ENCODE measurements at places on chromosomes 16 and 17.

GRCh38 chr16:82601989-82602640, 24.7 kb upstream of the CDH13 start:
- DNase-seq: no peak

DNA sequence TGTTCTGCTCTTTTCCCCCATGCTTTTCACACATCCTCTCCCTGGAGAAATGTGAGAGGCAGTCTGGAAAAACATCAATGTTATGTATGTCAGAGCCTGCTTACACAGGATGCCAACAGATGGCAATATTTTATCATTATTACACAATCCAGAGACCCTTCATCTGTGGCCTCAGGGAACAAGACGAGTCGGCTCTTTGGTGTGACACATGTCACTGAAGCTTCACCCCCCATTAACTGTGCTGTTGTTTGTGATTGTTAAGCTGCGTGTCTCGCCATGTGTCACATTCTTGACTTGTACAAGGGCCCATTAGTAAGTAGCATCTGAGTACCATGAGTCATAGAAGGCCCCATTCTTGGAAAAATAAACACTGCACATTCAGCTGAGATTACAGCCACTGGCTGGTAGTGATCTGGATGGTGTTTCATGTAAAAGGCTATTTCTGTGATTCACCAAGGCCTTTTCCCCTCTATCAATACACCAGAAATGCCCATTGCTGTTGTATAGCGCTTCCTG, 682.1 kb upstream of the SOX9 start:
- no peak for DNase-seq

- no peak for DNase-seq
These were observed 24.7 kb downstream of the CALB2 start for GRCh38 chr16:71383054-71383773.

GRCh38 chr16:69145658-69146057, 13.2 kb downstream of the UTP4 start:
- no peak for DNase-seq

DNA sequence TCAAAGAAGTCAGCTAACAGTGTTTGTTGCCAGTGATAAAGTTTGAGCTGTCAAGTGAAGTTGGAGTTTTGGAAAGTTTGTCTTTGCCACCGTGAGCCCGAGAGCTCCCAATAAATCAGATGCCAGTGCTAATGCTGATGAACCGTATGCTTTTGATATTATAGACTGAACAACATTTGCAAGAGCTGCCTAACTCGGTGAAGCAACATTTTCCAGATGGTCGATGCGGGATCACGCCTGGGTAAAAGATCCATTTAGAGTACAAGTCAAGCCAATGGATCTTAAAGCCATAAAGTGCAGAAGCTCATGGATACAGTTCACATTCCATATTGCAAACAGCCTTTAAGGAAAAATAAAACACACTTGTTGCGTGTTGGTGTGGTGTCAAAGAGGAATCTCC, 9.6 kb downstream of the BANP start:
- no peak for DNase-seq

DNA sequence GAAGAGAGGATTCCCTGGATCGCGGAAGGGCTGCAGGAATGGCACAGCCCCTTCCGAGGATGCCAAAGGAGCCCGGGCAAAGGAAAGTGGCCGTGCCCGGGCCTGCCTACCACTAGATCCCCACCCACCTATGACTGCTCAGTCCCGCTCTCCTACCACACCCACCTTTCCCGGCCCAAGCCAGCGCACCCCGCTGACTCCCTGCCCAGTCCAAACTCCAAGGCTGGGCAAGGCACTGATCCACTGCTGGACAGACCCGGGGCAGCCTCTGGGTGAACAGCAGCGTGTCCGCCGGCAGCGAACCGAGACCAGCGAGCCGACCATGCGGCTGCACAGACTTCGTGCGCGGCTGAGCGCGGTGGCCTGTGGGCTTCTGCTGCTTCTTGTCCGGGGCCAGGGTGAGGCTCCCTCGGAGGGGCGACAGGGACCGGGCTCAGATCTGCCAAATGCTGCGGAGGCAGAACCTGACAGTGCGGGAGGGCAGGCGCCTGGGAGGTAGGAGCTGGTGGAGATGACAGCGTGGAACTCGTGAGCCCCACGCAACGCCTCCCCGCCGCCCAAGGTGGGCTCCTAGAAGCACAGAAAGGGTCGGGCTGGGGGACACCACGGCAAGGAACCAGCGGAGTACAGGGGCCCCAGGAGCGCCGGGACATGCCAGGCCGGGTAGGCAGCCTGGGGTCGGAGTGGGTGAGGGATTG, at the start of gene CES2:
TSS of gene CES2 (plus strand) at position 203 of the 698 bp plus-strand sequence. CDS start at position 323, 120 bp downstream.
- DNase-seq: no peak

DNA sequence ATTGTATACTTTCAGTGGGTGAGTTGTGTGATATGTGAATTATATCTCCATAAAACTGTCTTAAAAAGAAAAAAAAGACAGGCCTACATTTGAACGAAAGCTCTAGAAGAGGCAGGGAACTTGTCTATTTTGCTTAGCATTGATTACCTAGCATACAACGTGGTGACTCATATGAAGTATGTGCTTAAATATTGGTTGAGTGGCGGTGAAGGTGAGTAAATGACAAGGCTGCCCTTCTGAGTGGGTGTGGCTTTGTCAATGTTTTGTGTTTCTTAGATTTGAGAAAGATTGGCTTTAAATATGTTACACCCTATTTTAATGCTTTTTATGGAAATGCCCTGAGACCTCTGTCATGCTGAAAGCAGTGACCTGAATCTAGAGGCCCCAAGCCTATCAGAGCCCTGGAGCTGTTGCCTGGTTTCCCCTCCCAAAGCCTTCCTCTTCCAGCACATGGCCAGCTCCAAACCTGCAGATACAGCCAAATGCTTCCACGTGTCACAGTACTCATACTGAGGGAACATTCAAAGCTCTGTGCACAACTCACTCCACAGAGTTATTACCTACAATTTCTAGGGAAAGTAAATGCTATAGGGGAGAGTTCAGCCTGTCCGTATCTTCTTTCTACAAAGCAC, 260.0 kb downstream of the PHKB start:
- DNase-seq: no peak

DNA sequence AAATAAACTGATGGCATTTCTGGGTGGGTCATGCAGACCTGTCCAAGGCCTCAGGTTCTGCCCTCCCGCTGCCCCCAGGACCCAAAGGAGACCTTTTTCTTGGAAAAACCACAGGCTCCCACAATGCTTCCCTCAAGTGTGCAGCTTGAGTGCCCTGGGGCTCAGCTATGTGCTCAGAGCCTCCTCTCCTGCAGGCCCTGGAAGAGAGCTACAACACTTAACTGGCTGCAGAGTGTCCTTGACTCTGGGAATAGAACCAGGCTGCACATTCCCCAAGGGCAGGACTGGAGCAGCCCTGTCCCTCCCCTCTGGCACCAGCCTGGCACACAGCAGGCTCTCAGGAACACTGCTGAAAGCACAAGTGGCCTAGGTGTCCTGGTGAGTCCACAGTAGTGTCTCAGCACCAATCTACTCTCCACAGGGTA, 4.8 kb upstream of the SREBF1 start:
- DNase-seq: no peak

DNA sequence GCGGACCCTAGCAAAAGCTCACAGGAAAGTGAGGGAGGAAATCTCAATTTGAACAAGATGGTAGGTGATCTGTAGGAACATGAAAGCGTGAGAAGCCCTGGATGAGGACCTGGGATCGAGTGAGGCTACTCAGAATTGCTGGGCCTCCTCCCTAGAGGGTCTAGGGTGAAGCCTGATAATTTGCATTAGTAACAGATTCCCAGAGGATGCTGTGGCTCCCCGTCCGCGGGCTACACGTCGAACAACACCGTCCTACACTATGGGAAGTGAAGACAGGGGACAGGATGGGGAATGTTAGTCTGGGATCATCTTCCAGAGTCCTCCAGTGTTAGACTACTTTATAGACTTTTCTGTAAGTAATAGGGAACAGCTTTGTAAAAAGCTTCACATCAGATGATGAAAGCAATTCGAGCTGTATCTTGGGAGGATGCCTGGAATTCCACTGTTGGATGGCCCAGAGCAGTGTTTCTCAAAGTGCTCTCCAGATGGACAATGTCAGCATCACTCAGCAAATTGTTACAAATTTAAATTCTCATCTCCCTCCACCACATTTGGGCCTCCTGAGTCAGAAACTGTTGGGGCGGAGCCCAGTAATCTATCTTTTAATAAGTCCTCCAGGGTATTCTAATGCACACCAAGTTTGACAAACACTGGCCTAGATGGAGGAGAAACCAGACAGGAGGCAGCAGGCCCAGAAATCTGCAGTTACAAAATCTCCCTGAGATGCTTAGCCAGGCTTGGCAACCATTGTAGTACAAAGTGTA, 6.5 kb downstream of the FNDC8 start:
- DNase-seq: no peak

DNA sequence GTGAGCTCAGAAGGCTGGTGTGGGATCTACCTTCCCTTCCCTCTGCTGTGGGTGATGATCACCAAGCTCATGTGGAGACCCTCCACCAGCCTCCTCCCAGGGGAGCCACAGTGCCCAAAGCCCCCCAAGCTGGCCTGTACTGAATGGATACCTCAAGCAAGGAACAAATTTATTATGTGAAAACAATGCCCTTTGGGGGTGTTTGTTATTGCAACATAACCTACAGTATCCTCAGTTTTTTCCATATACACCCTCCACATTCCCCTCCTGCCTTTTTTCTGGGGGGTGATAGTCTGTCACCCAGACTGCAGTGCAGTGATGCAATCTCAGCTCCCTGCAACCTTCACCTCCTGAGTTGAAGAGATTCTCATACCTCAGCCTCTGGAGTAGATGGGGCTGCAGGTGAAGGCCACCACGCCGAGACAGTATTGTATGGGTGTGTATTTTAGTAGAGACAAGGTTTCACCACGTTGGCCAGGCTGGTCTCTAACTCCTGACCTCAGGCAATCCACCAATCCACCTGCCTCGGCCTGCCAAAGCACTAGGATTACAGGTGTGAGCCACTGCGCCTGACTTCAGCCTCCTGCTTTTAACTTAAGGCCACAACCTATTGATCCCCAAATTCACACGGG, 215.9 kb downstream of the CPPED1 start:
- DNase-seq: no peak

GRCh38 chr16:87706278-87707000, 59.3 kb downstream of the KLHDC4 start:
- DNase-seq: no peak

DNA sequence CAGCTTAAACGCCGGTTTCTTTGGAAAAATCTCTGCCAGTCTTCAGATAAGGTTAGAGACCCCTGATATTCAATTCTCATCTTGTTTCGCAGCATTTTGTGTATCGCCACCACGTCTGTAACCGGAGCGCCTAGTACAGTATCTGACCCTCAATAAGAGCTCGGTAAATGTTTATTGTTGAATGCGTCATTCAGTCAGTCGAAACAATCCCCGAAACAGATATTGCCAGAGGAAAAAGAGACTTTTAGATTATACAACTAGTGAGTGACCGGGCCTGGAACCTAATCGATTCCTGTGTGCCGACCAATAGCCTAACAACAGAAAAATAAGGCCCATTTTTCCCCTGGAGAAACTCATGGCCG, 626 bp downstream of the PELP1 start:
- no peak for DNase-seq

- no peak for DNase-seq
These were observed 580 bp downstream of the BCAR1 start for GRCh38 chr16:75250809-75251279.
